ENCODE measurements at places on chromosomes 7 and 10. TPM values are rescaled to one million over a fixed set of nuclear protein-coding genes. Genes with fewer than 3 reads are reported as not detected.

KIF11 gene
- 37.9 TPM for total RNA-seq

LDB3 gene
- total RNA-seq, result 0.06 TPM

NUDT13 gene
- 2.6 TPM for total RNA-seq

PHYHIPL gene
- total RNA-seq, result 0.16 TPM

ENTPD1 gene
- not detected for total RNA-seq

AS3MT gene
- total RNA-seq, result 4.1 TPM

IL15RA gene
- 2.9 TPM for total RNA-seq

AFAP1L2 gene
- total RNA-seq, result 23.5 TPM

AP3M1 gene
- 32.5 TPM for total RNA-seq

ARID5B gene
- 1.6 TPM for total RNA-seq

TMEM229A gene
- not detected for total RNA-seq

SPDYE1 gene
- not detected for total RNA-seq

MDH2 gene
- total RNA-seq, result 390 TPM

FAM25G gene
- total RNA-seq, result 1.5 TPM

ABCA13 gene
- 0.06 TPM for total RNA-seq

CCL26 gene
- total RNA-seq, result 7.7 TPM

CNPY4 gene
- total RNA-seq, result 11.5 TPM

ZCCHC24 gene
- 2.6 TPM for total RNA-seq

EGR2 gene
- total RNA-seq, result 0.21 TPM

CALML5 gene
- total RNA-seq, result not detected

LRGUK gene
- total RNA-seq, result 0.39 TPM

STEAP2 gene
- total RNA-seq, result 4.4 TPM

NPTX2 gene
- total RNA-seq, result 0.12 TPM

SPDYE5 gene
- total RNA-seq, result not detected

STEAP1 gene
- 16.1 TPM for total RNA-seq

HOXA6 gene
- 1.6 TPM for total RNA-seq

RAMP3 gene
- total RNA-seq, result not detected

EPO gene
- not detected for total RNA-seq

SPDYE2 gene
- total RNA-seq, result not detected

FRMPD2 gene
- total RNA-seq, result not detected

SEMA3A gene
- 3.9 TPM for total RNA-seq

ST8SIA6 gene
- 0.12 TPM for total RNA-seq

ABCC2 gene
- 137 TPM for total RNA-seq

BAIAP2L1 gene
- 41.9 TPM for total RNA-seq

ACBD7 gene
- total RNA-seq, result 1.4 TPM

NRCAM gene
- 96.4 TPM for total RNA-seq

ABCB1 gene
- total RNA-seq, result 0.02 TPM

RNF148 gene
- not detected for total RNA-seq

MET gene
- total RNA-seq, result 102 TPM

FAS gene
- total RNA-seq, result 40.3 TPM

ZNF282 gene
- 23.0 TPM for total RNA-seq

RBP4 gene
- 5.0 TPM for total RNA-seq

HTR5A gene
- total RNA-seq, result not detected

Measured in A549 treated with Hydrocortisone at 1 μM for 4 hours (cell line).